ENCODE measurements at places on chromosomes 3 and 15.

GRCh38 chr15:99682455-99682854 is 50.8 kb downstream of the LYSMD4 start:
- DNase-seq, result no peak

DNA sequence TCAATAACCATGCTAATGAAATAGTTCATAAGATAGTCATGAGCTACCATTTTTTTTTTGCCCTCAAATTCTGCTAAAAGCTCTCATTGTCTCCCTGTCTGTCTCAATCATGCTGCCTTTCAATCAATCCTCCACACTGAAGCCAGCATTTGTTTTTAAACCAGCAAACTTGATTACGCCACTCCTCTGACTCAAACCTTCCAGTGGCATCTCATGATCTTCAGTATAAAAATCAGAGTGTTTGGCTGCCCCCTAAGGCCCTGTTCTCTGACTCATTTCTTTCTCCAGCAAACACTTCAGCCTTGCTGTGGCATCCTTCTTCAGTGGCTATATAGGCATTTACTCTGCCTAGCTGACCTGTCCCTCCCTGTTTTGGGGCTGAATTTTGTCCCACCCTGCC is 36.0 kb upstream of the EOMES start:
- DNase-seq, result peak; percentile 57

DNA sequence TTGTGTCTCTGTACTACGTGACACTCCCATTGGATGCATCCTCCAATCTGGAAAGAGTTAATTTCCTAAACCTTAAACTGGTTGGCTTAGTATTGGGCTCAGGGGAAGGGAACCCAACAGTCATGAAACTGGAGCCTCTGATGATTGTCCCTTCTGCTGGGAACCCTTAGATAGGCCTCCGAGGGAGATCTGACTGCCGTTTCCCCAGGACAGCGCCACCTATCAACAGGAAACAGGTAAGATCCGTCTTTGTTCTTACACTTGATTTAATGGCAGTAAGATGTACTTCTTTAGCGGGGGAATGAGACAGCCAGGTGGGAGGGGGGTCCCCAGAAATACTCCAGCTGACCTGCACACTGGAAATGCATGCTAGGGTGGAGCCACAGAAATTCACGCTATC is 1749.6 kb downstream of the SI start:
- DNase-seq, result no peak

- DNase-seq, result no peak
Observed at GRCh38 chr3:48696601-48697000, 10.9 kb upstream of the NCKIPSD start.

DNA sequence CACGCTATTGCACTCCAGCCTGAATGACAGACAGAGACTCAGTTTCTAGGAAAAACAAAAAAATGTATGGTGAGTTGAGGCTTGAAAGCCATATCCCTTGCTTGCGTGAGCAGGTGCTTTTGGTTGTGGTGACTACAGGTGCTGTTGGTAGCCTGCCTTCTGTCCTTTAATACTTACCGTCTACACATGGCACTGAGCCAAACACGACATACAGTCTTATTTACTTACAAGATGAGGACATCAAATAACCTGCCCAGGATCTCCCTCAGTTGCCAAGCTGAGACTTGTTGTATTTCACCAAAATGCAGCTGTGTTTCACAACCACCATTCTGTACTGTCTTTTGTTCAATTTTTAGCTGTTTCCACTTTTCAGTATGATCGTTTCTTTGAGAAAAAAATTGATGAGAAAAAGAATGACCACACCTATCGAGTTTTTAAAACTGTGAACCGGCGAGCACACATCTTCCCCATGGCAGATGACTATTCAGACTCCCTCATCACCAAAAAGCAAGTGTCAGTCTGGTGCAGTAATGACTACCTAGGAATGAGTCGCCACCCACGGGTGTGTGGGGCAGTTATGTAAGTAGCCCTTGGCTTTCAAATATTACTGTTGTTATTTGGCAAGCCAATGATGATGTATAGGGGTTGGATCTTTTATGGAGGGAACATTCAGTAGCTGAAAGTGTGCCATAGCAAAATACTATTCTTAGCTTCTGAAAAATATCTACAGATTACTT is 6.5 kb downstream of the ALAS1 start:
- DNase-seq, result no peak

- DNase-seq, result no peak
Observed at GRCh38 chr3:127377801-127378655, 90.2 kb upstream of the PRR20G start.

GRCh38 chr3:48064292-48064829 is 48.1 kb upstream of the MAP4 start:
- DNase-seq, result no peak

DNA sequence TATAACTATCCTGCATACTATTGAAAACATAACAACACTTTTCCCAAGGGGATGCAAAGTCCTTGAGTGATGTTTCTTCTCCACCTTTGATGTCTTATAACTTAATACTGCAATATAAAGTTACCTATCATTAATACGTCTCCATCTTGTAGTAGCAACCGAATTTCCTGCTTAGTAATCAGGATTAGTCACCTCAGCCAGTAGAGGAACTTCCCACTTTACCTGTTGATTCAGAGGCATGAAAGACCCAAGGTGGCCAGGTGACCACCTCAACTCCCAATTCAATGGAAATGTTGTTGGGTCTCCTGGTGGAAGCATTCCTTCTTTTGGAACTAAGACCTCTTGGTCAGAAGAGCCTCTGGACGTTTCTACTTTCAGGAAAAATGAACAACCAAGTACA is 3.5 kb upstream of the TMCC1 start:
- no peak for DNase-seq

GRCh38 chr3:13372656-13373055 is 47.5 kb downstream of the NUP210 start:
- no peak for DNase-seq

GRCh38 chr15:41354371-41354770 is 21.7 kb downstream of the NUSAP1 start:
- no peak for DNase-seq
